ENCODE measurements at places on chromosomes 13 and 19.

DNA sequence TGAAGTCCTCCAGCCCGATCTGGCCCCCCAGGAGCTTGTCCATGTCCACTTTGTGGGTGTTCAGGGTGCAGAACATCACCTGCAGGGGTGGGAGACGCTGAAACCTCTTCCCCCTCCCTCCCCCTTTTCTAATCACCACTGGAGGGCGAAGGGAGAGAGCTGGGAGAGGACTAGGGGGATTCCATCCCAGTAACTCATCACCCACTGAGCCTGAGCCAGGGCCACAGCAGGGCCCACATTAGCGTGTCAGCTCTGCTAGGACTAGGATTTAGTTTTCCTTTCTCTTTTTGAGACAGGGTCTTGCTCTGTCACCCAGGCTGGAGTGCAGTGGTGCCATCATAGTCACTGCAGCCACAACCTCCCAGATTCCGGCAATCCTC lies 5.5 kb upstream of the PTGER1 start:
- no peak for DNase-seq

DNA sequence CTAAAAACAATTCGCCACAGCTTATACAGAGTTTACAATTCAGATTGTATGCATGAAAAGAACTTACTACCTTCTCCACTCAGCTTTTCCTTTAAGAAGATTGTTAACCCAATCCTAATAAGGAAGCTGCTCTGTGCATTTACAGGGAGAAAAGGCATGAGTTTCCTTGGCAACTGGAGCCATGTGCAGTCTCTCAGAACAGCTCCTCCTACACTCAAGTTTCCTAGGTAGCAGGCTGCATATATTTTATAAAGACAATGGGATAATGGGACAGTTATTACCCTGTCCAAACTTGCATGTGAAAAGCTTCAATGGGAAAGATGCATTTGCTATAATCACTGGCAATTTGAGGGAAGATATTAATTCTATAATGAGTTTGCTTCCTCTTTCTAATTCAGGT lies 125.5 kb upstream of the TRPC4 start:
- DNase-seq = no peak

DNA sequence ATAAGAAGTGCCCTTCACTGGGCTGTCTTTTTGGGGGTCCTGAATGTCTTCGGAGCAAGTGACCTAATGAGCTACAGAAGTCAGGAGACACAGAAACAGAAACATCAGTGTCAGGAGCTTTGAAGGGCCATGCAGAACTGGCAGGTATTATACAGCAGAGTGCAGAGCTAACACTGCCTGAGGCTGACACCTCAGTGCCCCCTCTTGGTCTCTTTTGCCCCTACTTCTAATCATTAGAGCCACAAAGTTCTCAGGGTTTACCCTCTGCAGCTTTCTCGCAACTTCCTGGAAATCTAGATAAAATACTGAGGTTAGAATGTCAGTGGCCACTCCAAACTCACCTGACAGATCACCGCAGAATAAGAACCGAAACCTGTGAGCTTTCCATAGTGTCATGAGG lies 172.7 kb downstream of the B3GLCT start:
- no peak for DNase-seq

GRCh38 chr13:59680429-59681024 lies 483.2 kb downstream of the DIAPH3 start:
- no peak for DNase-seq

Data from activated CD4-positive, alpha-beta T cell treated with anti-CD3 and anti-CD28 coated beads for 24 hours (primary cell).